ENCODE measurements at places on chromosomes 6 and 20.
A peak's percentile ranks its signal among the peaks of the same experiment; 100 is the strongest.

DNA sequence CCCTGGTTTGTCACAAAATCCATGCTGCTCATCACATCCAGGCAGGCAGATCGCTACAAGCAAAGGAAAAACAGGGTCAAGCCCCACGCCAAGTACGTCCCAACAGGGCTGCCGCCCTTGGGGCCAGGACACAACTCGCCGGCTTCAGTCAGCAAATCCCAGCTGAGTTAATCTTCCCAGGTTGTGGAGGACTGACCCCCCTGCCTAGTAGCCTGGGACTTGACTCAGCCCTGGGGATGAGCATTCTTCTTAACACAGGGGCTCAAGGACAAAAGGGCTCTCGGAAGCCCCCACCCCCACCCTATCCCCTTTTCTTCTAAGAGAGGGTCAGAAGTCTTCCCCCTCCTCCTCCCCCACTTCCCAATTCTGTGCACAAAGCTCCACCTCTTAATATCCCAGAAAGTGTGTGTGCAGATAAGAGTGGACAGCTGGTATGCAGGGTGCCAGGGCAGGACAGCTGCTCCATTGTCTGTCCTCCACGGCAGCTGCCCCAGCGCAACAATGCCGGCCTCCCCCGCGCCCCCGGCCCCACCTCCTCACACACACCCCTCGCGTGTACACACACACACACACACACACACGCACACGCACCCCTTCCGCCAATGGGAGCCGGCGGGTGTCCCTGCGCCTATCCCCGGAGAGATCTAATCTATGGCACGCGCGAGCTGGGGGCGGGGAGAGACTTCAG is 4.5 kb downstream of the DLL1 start:
- no peak for DNase-seq

- no peak for DNase-seq
These were observed 3.2 kb downstream of the SLC22A23 start for GRCh38 chr6:3453413-3454272.

- no peak for DNase-seq
These were observed 117.5 kb downstream of the EYA4 start for GRCh38 chr6:133358574-133359150.

DNA sequence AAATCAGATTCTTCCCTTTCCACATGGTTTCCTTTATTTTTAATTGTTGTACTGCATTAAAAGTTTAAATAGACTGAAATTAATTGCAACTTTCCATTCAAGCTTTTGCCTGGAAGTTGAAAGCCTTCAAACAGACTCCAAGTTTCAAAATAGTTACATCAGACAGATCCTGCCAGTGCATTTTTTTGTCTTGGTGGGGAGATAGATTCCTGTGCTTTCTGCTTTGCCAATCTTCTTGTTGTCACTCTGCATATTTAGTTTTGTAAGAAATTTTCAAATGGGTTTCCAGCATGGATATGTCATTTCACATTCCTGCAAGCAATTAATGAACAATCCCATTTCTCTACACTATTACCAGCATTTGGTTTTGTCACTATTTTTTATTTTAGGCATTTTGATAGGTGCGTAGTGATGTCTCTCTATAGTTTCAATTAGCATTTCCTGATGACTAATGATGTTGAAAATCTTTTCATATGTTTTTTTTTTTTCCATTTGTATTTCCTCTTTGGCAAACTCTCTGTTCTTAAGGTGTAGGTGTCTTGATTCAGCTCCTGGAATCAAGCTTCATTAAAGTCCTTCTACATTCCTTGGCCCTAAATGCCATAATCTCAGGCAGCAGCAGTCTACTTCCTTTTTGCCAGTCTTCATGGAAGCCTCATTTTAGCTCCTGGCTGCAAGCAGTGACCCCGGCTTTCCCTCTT is 40.5 kb downstream of the SCP2D1 start:
- DNase-seq, result no peak

- DNase-seq, result no peak
These were observed 48.5 kb upstream of the NOP56 start for GRCh38 chr20:2603816-2604505.

GRCh38 chr20:40986774-40987173 is 41.8 kb upstream of the TOP1 start:
- no peak for DNase-seq

DNA sequence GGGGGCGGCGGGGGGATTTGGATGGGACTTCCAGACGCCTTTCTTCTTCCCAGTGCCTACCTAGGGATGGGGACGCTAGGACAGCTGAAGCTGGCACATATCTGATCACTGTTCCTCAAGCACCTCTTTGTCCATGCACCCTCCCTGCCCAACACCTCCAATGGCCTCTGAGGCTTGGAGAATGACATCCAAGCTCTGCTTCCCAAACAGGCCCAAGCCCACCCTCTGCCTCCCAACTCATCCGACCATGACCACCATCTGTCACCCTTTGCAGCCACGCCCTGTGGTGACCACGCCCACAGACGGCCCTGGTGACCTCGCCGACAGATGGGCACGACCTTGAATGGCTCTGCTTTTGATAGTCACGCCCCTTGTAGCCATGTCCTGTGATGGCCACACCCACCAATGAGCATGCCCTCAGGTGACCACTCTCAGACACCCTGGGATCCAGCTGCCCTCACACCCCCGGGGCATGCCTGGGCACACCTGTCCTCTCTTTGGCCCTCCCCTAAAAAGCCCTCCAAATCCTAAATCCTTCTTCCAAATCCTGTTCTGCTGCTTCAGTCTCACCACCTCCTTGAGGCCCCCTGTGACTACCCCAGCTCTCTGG is 51.0 kb downstream of the SSR1 start:
- no peak for DNase-seq

GRCh38 chr6:17097982-17098381 is 3.9 kb upstream of the STMND1 start:
- no peak for DNase-seq

GRCh38 chr6:32140420-32141046 is 10.4 kb upstream of the FKBPL start:
- DNase-seq, result no peak

DNA sequence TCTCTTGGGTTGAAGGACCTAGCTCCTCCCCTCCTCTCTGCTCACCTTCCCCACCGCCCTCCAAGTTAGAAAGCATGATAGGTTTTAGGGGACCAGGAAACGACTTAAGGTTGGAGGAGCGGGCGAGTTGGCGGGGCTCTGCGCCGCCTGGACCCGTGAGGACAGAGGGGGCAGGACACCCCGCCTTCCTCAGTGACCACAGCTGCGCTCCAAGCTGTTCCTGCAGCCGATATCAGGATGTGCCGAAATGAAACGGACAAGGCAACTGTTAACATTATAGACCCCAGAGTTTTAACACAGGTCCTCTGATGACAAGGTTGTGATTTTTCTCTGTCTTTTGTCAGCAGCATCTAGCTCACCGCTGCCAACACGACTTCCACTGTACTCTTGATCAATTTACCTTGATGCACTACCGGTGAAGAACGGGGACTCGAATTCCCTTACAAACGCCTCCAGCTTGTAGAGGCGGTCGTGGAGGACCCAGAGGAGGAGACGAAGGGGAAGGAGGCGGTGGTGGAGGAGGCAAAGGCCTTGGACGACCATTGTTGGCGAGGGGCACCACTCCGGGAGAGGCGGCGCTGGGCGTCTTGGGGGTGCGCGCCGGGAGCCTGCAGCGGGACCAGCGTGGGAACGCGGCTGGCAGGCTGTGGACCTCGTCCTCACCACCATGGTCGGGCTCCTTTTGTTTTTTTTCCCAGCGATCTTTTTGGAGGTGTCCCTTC is at the start of gene GRM1:
Gene GRM1, plus strand, starts transcription at position 212 of the 722 bp plus-strand sequence. Its CDS starts 456 bp downstream, at position 668.
- no peak for DNase-seq

DNA sequence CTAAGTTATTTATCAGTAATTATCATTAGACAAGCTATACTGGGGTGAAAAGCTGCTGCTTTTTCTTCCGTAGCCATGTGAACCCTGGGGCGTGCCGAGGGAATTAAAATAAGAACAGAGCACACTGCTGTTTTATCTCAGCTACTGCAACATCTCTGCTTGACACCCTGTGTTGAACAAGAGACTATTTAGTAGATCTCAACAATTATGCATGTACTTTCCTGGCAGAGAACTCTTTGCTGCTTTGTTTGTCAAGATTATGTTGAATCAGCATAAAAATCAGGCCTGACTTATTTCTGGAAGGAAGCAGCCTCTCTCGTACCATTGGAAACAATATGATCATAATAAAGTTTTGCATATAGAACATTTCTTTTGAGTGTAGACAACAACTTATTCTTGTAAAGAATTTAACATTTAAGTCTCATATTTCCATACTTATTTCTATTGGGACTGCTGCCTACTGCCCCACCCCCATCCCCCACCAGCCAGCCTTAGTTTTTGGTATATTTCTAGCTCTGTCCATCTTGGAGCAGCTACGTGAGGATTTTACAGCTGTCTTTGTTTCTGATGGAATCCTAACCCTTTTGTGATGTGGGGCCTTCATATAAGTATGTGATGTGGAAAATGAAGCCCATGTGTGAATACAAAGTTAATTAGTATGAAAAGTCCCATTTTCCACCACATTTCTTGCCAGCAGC is 1011.4 kb downstream of the KIF16B start:
- no peak for DNase-seq

DNA sequence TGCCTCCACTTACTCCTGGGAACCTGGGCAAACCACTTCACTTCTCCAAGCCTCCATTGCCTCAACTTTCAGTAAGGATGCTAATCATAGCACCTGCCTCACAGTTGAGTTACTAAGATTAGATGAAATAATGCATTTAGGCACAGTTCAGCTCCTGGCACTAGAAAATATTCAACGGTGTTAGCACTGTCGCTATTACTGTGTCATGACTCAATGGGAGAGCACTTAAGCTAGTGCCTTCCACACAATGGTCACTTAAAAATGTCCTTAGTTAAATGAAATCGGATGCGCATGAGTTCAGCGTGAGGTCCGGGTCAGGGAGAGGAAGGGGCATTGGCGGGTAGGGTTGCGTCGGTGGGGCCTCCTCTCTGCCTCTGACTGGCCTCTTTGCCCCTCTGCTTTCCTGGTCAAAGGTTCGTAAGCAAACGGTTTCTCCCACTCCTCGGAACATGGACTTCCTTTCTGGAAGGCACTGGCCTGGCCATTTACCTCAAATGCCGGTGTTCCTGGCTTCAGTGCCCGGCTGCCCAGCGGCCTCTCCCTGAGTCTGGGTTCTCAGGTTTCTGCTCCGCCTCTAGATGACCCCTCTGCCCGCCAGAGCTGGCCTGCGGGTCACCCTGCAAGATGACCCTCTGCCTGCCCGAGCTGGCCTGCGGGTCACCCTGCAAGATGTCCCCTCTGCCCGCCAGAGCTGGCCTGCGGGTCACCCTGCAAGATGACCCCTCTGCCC is 123.8 kb upstream of the QKI start:
- no peak for DNase-seq

- no peak for DNase-seq
These were observed 223.7 kb upstream of the SYNCRIP start for GRCh38 chr6:85866370-85866730.

GRCh38 chr6:158290659-158291058 is 21.6 kb upstream of the TULP4 start:
- peak; percentile 79 for DNase-seq

DNA sequence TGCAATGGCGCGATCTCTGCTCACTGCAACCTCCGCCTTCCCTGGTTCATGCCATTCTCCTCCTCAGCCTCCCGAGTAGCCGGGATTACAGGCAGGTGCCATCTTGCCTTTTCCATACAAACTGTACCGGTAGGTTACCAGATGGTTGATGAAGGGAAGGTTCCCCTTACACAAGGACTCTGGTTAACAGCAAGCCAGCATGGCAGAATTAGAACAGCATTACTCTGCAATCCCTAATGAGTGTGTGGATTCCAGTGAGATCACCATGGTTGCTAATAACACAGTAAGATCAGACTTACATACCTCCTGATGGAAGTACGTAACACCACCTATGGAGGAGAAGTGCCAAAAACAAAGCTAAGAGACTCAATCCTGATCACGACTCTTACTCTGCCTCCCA is 51.7 kb downstream of the TTI1 start:
- DNase-seq, result no peak

DNA sequence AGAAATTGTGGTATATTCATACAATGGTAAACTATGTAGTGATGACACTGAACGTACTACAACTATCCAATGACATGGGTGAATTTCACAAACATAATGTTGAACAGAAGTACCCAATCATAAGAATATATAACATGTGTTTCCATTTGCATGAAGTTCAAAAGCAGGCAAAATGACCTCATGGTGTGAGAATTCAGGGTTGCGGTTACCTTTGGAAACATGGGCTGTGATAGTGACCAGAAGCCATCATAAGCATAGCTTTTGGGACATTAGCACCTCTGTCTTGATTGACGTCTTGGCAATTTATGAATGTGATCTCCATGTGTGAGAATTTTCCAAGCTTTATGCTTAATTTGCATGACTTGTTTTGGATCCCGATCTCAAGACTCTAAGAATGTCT is 500.1 kb upstream of the JAG1 start:
- DNase-seq, result no peak

DNA sequence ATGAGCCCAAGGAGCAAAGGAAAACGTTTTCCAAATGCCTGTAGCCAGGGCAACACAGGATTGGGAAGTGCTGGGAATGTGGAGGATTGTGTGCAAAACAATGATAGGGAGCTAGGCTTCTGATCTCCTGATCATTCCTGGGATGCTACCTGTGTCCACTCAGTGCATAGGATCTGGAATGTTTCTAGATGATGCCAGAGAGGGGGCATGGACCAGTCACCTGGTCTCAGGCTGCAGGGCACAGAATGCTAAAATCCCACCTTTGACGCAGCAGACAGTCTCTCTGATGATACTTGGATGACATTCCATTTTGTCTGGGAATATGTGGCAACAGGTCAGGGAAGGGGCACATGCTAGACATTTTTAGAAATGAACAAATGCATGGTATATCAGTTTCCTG is 128.9 kb downstream of the CLIC5 start:
- no peak for DNase-seq

DNA sequence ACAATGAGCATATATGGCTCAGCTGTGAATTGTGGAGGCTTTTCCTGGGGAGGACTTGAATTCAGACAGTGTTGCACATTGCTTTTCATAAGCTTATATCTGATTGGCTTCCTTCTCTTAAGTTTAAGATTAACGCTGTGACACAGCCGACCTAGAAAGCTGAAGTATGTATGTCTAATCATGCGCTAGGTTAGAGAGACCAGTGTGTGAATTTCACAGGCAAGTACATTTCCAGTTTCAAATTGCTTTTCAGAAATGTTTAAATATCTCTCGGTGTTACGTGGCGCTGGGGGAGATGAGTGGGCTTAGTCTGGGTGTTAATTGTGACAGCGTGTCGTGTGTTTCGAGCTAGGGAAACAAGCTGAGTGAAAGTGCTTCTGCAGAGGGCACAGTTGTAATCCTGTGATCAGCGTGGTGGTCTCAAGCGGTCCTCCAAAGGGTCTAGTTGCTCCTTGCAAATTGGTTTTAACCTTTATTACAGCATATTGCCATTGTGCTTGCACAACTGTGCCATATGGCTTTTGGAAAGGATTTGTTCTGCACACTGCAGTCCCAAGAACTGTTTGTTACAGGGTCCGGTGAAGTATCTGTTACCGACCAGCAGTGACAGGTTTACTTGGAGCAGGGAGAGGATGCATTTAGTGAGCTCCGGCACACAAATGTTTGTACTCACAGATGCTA is 166.6 kb downstream of the SASH1 start:
- no peak for DNase-seq

Data from natural killer cell (primary cell).